CD4-positive, alpha-beta T cell (primary cell): ENCODE measurements at places on chromosomes 1 and 21. TPM values are rescaled to one million over a fixed set of nuclear protein-coding genes. Genes with fewer than 3 reads are reported as not detected.

DNA sequence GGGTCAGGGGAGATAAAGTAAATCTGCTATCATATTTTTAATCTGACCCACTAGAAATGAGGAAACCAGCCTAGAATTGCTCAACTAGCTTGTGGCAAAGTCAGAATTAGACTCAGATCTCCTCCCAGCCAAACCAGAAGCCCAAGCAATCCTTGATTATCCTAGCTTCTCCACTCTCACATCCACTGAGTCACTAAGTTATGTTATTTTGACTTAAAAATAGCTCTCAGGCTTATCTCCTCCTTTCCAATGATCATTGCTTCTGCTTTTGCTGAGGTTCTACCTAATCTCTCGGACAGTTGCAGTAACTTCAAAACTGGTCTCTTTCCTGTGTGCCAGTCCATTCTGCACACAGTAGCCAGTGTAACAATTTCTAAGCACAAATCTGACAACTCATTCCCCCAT, 22.9 kb downstream of the OVAAL start:
- H3K27ac ChIP-seq, result no peak overlapping the region
- H3K4me1 ChIP-seq, result no peaks in the 10 kb centered on the region
- H3K4me3 ChIP-seq, result no peak overlapping the region
- no peak for DNase-seq

DNA sequence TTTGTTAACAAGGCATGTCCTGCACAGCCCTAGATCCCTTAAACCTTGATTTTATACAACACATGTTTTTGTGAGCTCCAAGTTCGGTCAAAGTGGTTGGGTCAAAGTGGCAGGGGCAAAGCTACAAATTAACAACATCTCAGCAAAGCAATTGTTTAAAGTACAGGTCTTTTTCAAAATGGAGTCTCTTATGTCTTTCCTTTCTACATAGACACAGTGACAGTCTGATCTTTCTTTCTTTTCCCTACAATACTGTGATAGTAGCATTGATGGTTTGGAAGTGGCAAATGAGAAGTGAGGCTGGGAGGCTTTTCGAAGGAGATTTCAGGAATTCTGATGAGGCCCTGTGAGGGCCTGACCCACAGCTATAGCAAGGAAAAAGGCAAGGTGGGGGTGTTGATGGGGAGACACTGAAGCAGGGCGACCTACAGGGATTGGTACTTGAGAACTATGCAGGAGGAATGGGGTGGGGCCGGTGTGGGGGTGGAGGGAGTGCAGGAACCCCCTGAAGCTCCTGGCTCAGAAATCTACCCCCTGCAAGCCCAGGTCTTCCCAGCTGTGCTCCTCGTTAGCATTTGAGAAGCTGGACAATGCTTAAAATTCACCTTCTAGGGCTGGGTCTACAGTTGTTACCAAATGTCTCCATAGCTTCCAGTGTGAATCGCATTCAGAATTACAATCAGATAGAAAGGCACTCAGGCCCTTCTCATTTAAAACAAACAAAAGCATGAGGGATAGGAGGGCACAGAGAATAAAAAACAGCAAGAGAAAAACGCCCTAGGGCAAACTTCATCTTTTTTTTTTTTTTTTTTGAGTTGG, 102.6 kb upstream of the PPM1J start:
- no peak overlapping the region for H3K4me3 ChIP-seq
- H3K27me3 ChIP-seq, result no peaks in the 10 kb centered on the region
- no peaks in the 10 kb centered on the region for H3K36me3 ChIP-seq
- H3K27ac ChIP-seq, result no peak overlapping the region
- H3K4me1 ChIP-seq, result no peaks in the 10 kb centered on the region

The SHE gene
- total RNA-seq, result not detected

The SMIM11 gene
- total RNA-seq, result 3.1 TPM

The CLSTN1 gene
- 66.8 TPM for total RNA-seq

DNA sequence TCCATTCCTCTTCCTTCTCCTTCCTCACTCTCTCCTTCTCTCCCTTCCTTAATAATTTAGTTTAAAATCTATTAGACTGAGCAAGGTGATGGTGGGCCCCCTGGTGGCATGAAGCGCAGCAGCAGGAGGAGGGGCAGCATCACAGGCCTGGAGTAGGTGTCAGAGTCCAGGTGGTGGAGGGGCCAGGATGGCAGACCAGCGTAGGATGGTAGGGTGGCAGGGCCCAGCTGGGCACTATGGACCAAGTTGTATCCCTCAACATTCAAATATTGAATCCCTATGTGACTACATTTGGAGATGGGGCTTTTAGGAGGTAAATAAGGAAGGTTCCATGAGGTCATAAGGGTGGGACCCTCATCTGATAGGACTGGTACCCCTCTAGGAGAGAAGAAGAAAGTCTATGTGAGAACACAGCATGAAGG, 61.0 kb downstream of the WDR4 start:
- DNase-seq, result peak; percentile 63
- H3K4me3 ChIP-seq, result no peak overlapping the region

The UBXN10 gene
- total RNA-seq, result 0.22 TPM

The FBLIM1 gene
- 0.50 TPM for total RNA-seq

The RIMKLA gene
- total RNA-seq, result not detected

- peaks cover 29% of the 10 kb centered on the region for H3K36me3 ChIP-seq
- H3K4me3 ChIP-seq, result no peak overlapping the region
- H3K4me1 ChIP-seq, result peaks cover 26% of the 10 kb centered on the region
- no peaks in the 10 kb centered on the region for H3K27me3 ChIP-seq
- H3K27ac ChIP-seq, result no peak overlapping the region
- peak; percentile 35 for DNase-seq
Measured at GRCh38 chr1:35544976-35545375, 12.2 kb downstream of the KIAA0319L start.

The SIM2 gene
- not detected for total RNA-seq

- peaks cover 5% of the 10 kb centered on the region for H3K27me3 ChIP-seq
- no peaks in the 10 kb centered on the region for H3K4me1 ChIP-seq
- H3K36me3 ChIP-seq, result no peaks in the 10 kb centered on the region
- no peak for DNase-seq
Measured at GRCh38 chr1:152906023-152906565, 2.3 kb upstream of the IVL start.
